ENCODE measurements at places on chromosomes 2 and 18. TPM values are rescaled to one million over a fixed set of nuclear protein-coding genes. Genes with fewer than 3 reads are reported as not detected.

Gene AKAIN1
- total RNA-seq: not detected

Gene C1QL2
- total RNA-seq: not detected

Gene CCL20
- total RNA-seq: not detected

Gene ASB1
- 23.7 TPM for total RNA-seq

Gene PIEZO2
- 13.0 TPM for total RNA-seq

- DNase-seq: no peak
These were observed 384.3 kb upstream of the ID2 start for GRCh38 chr2:8297376-8298231.

- no peak for DNase-seq
These were observed 108.7 kb downstream of the XRCC5 start for GRCh38 chr2:216217904-216218260.

- DNase-seq: no peak
These were observed 199.3 kb downstream of the HDAC4 start for GRCh38 chr2:239201531-239201876.

All from spleen (tissue), 13 donors.